ENCODE measurements at places on chromosomes 2 and 18.

DNA sequence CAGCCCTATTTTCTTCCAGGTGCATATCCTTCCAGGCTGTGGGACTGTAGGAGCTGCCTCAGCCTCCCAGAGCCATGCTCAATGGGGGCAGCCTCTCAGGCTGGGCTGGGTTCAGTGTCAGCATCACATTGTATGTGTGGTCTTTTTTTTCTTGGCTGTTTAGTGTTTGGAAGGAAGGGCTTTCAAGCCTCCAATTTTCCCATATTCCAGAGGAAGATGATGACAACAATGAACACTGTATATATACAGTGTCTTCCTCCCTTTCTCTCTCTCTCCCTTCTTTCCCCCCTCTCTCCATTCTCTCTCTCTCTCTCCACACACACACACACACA lies 326.4 kb downstream of the DYSF start:
- no peak for DNase-seq

DNA sequence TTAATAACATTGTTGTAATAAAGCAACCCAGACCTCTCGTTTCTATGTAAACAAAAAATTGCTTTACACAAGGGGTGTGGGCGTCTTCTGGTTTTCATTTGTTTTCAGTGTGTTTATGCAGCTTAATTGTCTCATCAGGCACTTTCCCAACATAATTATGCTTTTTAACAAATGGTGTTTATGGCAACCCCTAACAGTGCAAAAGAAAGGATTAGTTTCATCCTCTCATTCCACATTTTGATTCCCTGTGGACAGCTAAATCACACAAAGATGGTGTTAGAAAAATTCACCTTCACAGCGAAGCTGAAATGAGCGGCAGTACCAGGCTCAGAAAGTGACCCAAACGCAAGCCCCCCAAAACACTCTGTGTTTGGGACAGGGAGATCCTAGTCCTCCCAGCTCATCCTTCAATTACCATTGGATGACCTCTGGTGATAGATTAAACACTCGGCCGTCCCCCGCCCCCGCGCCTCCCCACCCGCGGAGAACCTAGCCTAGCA lies 724 bp downstream of the FTCDNL1 start:
- DNase-seq: no peak

- DNase-seq: no peak
Observed at GRCh38 chr2:88400037-88400767, 52.3 kb downstream of the FOXI3 start.

DNA sequence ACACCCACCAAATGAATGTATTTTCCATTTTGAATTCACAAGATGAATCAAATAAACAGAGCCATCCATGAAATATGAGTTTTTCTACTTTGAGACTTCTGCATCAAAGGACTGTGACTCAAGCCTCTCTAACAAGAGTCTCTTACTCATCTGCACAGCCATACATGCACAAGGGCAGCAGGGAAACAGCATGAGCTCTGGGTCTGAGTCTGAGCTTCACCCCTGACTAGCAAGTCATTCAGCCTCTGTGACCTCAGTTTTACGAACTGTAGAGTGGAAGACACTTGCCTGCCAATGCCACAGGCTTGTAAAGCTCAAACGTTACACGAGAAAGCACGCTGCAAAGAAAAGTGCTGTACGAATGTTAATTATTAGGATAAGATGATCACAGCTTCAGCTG lies 42.9 kb downstream of the MREG start:
- DNase-seq: no peak

DNA sequence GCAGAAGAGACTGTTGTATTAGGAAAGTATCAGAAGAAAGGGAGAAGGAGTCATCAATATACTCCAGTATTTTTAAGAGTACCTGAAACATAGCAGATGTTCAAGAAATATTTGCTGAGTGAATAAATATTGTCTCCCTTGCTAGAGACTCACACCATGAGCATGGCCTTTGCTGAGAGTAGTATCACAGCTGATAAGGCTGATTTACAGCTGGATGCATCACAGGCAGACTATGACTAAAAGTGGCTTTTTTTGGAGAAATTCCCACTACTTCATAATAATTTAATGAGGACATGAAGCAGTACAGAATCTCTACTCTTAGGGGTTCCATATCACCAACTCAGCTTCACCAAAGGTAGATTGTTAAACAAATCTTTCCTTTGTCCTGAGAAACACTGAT lies 373.3 kb downstream of the RBM43 start:
- DNase-seq: no peak

GRCh38 chr2:28271231-28271918 lies 121.3 kb upstream of the FOSL2 start:
- peak; percentile 61 for DNase-seq

GRCh38 chr2:181876614-181877063 lies 14.9 kb upstream of the ITPRID2 start:
- no peak for DNase-seq

DNA sequence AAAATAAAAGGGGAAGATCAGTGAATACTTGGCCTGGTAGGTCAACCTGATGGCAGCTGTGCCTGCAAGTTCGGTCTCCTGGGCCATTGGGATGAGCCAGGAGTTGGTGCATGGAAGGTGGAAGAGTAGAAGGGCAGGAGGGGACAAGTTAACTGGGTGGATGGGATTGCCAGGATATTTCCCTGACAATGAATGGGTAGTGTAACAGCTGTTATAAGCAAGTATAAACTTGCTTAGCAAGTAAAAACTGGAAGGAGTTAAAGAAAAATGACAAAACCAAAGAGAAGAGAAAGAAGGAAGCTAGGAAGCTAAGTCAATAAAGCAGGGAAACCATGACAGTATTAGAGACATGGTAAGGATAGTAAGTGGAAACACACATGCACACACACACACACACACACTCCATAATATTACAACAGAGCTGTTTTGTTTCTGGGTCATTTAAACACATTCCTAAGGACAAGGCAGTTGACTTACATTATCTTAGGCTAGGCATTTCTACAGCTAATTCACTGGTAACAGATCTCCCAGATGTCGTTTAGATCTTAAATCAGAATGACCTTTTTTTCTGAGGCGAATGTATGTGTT lies 29.7 kb downstream of the MEP1B start:
- no peak for DNase-seq

GRCh38 chr2:25470806-25471205 lies 129.1 kb upstream of the DNMT3A start:
- DNase-seq: no peak

GRCh38 chr2:234286118-234286598 lies 210.7 kb downstream of the ARL4C start:
- peak; percentile 72 for DNase-seq

- DNase-seq: no peak
Observed at GRCh38 chr18:48138210-48138609, 207.8 kb upstream of the SMAD2 start.

DNA sequence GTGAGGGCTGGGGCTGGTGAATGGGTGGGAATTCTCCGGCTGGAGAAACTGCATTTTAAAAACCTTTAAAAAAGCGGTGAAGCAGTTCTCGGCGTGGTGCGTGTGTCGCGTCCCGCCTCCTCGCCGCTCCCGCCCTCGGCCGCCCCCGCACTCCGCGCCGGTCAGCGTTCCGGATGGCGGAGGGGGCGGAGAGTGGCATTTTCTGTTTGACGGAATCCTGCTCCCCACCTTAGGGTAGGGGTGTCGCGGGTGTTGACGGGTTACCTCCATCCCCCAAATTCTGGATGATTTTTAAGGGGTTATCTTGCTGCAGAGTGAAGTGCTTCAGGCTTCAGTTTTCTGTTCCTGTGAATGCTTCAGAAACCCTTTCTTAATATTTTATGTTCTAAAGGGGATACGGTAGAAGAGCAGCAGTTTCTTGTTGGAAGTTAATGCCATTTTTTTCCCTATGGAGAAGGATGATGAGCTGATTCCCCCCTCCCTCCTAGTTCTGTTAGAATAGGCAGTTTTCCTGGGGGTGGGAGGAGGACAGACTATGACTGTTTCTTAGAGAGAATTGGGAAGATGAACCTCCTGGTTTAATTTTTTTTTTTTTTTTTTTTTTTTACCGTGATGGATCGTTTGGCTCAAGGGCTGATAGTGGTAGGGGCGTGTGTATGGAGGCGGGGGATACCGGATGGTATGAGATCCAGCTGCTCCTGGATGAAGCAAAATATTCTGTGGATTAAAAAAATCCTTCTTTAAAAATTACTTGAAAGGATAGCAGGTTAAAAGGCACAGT lies 756 bp downstream of the ABI2 start:
- DNase-seq: peak; percentile 10

DNA sequence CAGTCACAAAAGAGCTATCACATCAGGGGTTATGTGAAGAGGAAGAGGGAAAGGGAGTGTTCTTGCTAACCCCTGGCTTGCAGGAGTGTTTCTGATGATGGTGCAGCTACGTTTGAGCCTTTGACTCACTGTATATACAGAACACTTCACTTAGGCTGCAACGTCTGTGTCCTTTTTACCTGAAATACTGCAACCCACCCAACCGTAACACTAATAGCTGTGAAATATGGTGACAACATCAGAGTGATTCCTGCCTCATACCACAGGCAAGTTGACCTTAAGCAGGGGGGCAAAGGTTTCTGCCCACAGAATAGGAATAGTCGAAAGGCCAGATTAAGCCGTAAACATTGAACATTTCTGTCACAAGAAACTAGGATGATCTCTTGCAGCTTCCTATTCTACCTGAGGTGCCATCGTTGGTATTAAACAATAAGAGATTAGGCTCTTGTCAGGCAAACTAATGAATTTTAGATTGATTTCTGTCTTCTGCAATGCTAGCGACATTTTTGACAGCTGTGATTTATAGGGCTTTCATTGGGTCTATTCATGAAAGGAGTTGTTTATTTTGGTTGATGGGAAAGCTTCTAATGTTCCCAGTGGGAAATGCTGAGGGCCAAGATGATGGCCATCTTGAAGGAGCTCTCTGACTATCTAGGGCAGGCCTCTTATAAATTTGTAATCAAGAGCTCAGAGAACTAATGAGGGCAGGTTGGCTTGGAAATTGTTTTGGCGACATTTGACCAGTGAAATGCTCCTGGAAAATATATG lies 316.8 kb downstream of the PIK3C3 start:
- no peak for DNase-seq

DNA sequence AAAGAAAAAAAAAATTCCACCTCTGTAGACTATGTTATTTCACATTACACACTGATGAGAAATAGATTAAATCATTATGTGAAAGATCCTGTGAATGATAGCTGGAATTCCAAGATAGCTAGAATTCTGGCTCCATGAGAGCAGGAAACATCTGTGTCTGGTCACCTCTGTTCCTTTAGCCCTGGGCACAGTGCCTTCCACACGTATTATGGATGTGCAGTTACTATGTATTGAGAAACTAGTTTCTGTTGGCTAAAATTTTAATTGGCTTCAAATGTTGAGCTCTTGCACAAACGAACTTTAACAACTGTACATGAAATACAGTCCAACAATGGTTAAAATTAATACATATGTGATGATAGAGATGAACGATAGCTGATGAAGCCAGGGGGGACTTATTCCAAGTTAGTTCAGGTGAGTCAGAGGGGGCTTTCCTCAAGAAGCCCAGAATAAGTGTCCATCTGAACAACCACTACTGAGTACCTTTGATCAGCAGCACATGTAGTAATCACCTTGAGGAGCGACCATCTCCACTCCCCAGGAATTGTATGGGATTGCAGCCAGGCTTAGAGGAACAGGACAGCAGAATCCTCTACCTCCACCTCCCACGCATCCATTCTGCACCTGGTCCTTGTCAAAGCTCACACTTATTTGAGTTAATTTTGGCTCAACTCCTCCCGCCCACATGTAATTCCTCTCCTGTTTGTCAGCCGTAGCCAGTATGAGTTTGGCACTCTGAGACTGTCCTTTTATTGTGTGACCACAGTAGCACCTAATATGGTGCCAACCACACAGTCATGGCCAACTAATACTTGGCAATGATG lies 68.6 kb downstream of the NABP1 start:
- DNase-seq: no peak

- no peak for DNase-seq
Observed at GRCh38 chr2:163703386-163703785, 32.4 kb downstream of the FIGN start.

- DNase-seq: no peak
Observed at GRCh38 chr2:19051203-19051831, 307.1 kb downstream of the OSR1 start.

GRCh38 chr2:68825866-68826265 lies 45.3 kb downstream of the BMP10 start:
- no peak for DNase-seq

- no peak for DNase-seq
Observed at GRCh38 chr2:239589270-239589825, 188.5 kb upstream of the HDAC4 start.

GRCh38 chr18:7901657-7902056 lies 334.5 kb downstream of the PTPRM start:
- no peak for DNase-seq

DNA sequence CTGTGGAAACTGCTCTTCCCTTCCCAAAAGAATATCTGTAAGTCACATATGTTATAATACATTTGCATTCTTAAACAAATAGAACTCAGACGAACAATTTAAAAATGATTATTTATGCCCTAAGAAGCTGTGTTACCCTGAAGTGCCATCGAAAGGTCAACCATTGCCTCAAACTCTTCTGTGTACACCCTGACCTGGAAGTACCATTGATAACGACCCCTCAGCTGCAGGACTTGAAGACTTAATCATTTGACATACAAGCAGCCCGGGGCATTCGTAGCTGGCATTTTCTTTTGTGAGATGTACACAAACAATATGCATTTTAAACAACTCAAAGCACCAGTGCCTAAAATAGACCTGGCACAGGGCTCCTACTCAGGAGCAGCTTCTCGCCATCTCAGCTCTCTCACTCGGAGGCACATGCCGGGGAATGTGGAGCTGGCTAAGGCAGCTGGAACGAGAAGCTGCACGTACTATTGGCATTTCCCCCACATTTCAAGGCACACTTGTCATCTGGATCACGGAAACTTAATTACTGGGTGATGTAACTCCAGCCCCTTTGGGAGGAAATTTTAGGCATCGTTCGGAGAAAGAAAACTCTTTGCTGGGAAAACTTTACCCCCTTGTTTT lies 170.0 kb upstream of the GALNT5 start:
- DNase-seq: no peak

- no peak for DNase-seq
Observed at GRCh38 chr2:183866666-183867065, 731.7 kb upstream of the ZNF804A start.

DNA sequence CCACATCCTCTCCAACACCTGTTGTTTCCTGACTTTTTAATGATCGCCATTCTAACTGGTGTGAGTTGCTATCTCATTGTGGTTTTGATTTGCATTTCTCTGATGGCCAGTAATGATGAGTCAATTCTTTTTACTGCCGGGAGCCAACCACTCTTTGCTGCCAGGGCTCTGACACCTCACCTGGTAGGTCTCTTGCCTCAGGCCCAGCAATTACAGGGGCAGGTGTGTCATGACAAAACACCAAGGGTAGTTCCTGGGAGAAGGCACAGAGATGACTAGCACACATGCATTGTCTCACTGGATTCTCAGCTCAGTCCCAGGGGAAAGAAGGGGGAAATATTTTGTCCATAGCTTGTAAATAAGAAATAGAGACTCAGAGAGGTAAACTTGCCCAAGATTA lies 122.3 kb downstream of the CHST9 start:
- no peak for DNase-seq

- no peak for DNase-seq
Observed at GRCh38 chr2:42819160-42819559, 26.8 kb upstream of the HAAO start.

All from T-helper 2 cell (primary cell).